ENCODE measurements at places on chromosomes 3 and 15.

DNA sequence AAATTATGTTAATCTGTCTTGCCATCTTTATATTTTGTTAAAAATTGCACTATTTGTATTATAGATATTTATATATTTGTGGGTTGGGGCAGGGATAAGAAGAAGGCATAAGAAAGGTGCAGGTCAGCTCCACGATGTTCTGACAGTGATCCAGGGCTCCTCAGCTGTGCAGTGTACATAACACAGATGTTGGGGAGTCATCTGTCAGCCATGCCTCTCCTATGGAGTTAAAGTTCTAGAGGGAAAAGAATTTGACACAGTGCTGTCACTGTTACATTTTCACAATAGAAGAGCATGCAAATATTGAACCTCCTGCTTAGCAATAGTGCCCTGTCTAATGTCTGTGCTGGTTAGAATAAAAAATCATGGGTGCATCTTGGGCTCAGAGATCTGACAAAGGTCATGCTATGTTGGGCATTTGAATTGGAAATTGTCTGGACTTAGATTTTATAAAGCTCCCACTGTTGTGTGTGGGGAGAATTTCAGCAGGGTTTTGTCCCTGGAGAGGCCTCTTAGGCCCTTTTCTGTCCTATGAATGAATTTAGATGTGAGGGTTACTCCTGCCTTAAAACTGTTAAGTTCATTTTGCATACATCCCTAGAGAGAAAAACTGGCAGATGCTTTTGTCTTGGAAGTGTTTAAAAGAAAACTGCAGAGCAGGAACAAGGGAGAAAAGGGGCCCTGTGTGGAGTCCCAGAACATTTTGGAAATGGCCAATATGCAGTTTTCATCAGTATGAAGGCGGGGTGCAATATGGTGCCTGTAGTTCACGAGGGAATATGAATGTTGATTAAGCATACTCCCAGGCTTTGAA, 20.4 kb downstream of the CDIN1 start:
- DNase-seq, result no peak

- no peak for DNase-seq
Observed at GRCh38 chr3:14761121-14761672, 57.6 kb upstream of the FGD5 start.

- DNase-seq, result no peak
Observed at GRCh38 chr15:38665586-38666305, 101.1 kb upstream of the RASGRP1 start.

- DNase-seq, result no peak
Observed at GRCh38 chr3:32780735-32781210, 37.0 kb upstream of the TRIM71 start.

All from stimulated activated CD8-positive, alpha-beta memory T cell treated with anti-CD3 and anti-CD28 coated beads, Interleukin-7, amount 100 ng/mL, for 48 hours (primary cell).